Uterus (tissue), 4 donors: ENCODE measurements at places on chromosomes 5 and 9. TPM values are rescaled to one million over a fixed set of nuclear protein-coding genes. Genes with fewer than 3 reads are reported as not detected.
A peak's percentile ranks its signal among the peaks of the same experiment; 100 is the strongest.

- H3K36me3 ChIP-seq = no peaks in the 10 kb centered on the region
Observed at GRCh38 chr5:8845296-8845695, 700.6 kb downstream of the SEMA5A start.

GRCh38 chr5:172534229-172535107, 80.1 kb upstream of the SH3PXD2B start:
- H3K36me3 ChIP-seq = no peaks in the 10 kb centered on the region
- H3K4me3 ChIP-seq = no peak overlapping the region
- H3K4me1 ChIP-seq = no peaks in the 10 kb centered on the region
- peak overlapping the region; percentile 55 for H3K27ac ChIP-seq

DNA sequence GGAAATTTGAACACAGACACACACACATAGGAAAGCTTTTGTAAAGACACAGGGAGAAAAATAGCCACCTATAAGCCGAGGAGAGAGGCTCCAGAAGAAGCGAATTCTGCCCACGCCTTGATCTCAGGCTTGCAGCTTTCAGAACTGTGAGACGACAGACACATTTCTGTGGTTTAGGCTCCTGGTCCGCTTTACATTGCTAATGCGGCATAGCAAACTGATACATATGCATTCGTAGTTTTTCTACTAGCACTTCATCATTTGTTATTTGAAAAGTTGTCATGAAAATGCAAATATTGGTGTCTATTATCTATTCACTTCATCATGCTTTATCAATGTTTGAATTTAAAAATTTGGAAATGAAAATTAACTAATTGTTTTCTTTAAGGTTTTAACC, 674.9 kb downstream of the SEMA5A start:
- H3K4me1 ChIP-seq = no peaks in the 10 kb centered on the region
- no peak for DNase-seq
- H3K4me3 ChIP-seq = no peak overlapping the region
- H3K36me3 ChIP-seq = no peaks in the 10 kb centered on the region
- no peak overlapping the region for H3K27ac ChIP-seq

GRCh38 chr9:133563291-133563796, 28.8 kb downstream of the ADAMTSL2 start:
- H3K4me1 ChIP-seq = peaks cover 6% of the 10 kb centered on the region
- no peaks in the 10 kb centered on the region for H3K36me3 ChIP-seq
- no peak overlapping the region for H3K27ac ChIP-seq
- H3K4me3 ChIP-seq = no peak overlapping the region

DNA sequence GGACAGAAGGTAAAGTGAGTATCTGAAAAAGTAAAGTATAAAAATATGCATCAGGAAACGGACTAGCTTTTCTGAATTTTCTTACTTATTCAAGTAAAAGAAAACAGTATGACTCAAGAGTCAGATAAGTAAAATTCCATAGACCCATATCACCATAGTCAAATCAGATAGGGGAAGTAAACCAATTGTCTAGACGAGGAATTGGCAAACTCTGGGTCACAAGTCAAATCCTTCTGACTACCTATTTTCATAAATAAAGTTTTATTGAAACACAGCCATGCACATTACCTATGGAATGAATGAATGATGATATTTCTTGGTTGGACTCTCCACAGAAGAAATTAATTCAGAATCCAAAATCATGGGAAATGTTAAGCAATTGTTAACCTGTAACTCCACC, 59.1 kb upstream of the TMC1 start:
- no peaks in the 10 kb centered on the region for H3K27me3 ChIP-seq
- H3K4me1 ChIP-seq = no peaks in the 10 kb centered on the region
- no peaks in the 10 kb centered on the region for H3K36me3 ChIP-seq

- no peak overlapping the region for H3K27ac ChIP-seq
- no peak overlapping the region for H3K4me3 ChIP-seq
- no peaks in the 10 kb centered on the region for H3K36me3 ChIP-seq
- no peaks in the 10 kb centered on the region for H3K4me1 ChIP-seq
- DNase-seq = no peak
- no peaks in the 10 kb centered on the region for H3K27me3 ChIP-seq
Observed at GRCh38 chr5:174177531-174177930, 132.0 kb downstream of the NSG2 start.

Gene CCDC171
- 30.7 TPM for total RNA-seq

Gene CATSPER3
- total RNA-seq = not detected
